ENCODE measurements at places on chromosomes 3 and 15.

DNA sequence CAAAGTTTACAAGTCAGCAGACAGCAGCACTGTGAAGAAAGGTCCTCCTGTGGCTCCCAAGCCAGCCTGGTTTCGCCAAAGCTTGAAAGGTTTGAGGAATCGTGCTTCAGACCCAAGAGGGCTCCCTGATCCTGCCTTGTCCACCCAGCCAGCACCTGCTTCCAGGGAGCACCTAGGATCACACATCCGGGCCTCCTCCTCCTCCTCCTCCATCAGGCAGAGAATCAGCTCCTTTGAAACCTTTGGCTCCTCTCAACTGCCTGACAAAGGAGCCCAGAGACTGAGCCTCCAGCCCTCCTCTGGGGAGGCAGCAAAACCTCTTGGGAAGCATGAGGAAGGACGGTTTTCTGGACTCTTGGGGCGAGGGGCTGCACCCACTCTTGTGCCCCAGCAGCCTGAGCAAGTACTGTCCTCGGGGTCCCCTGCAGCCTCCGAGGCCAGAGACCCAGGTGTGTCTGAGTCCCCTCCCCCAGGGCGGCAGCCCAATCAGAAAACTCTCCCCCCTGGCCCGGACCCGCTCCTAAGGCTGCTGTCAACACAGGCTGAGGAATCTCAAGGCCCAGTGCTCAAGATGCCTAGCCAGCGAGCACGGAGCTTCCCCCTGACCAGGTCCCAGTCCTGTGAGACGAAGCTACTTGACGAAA is 24.2 kb downstream of the STARD5 start:
- DNase-seq, result no peak

DNA sequence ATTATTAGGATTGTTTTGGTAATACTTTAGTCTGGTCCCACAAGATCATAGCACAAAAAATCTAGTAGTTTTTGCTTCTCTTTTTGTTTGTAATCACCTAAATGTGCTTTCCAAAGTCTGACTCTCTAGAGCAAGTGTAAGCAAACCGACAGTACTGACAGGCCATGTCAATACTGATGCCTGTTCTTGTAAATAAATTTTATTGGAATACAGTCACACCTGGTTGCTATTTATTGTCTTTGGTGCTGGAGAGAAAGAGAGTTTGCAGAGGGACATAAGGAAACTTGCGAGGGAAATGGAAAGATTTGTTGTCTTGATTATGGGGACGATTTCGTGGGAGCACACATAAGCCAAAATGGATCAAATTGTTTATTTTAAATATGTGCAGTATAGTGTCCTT is 77.5 kb downstream of the NAALADL2 start:
- DNase-seq, result no peak

GRCh38 chr3:10744098-10744465 is 71.9 kb upstream of the SLC6A11 start:
- DNase-seq, result peak; percentile 4

DNA sequence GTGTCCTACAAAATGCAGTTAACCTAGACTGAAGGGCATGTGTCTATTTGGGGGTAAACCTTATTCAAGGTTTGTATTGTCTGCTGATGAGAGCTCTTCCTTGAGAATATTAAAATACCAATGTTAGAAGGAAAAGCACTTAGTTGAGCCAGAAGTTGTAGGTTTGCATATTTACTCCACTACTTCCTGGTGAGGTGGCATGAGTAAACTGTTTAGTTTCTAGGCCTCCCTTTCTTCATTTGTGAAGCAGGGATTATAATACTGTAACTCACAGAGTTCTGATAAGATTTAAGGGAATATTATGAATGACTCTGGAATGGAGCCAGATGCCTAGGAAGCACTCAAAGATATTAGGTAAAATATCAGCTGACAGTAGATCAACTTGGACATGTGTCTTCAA is 46.7 kb downstream of the CD200R1L start:
- DNase-seq, result no peak

- DNase-seq, result no peak
These were observed 40.4 kb downstream of the DPH3 start for GRCh38 chr3:16224325-16224724.

- no peak for DNase-seq
These were observed 29.3 kb downstream of the TMEM41A start for GRCh38 chr3:185469542-185469941.

- no peak for DNase-seq
These were observed 89.5 kb downstream of the CHRNA7 start for GRCh38 chr15:32119694-32120330.
